Astrocyte of the hippocampus (primary cell): ENCODE measurements at places on chromosomes 7 and 10.

GRCh38 chr7:119482209-119482608 is 790.8 kb upstream of the KCND2 start:
- DNase-seq, result peak; percentile 5

GRCh38 chr10:129528376-129528978 is 61.4 kb downstream of the MGMT start:
- no peak for DNase-seq

- no peak for DNase-seq
Observed at GRCh38 chr7:147859486-147859885, 731.1 kb upstream of the C7orf33 start.

GRCh38 chr7:158583143-158583542 is 4.5 kb downstream of the PTPRN2 start:
- DNase-seq, result no peak

GRCh38 chr10:98567391-98568133 is 120.8 kb upstream of the HPS1 start:
- no peak for DNase-seq

- peak; percentile 65 for DNase-seq
Observed at GRCh38 chr7:11212816-11213215, 239.1 kb downstream of the PHF14 start.

DNA sequence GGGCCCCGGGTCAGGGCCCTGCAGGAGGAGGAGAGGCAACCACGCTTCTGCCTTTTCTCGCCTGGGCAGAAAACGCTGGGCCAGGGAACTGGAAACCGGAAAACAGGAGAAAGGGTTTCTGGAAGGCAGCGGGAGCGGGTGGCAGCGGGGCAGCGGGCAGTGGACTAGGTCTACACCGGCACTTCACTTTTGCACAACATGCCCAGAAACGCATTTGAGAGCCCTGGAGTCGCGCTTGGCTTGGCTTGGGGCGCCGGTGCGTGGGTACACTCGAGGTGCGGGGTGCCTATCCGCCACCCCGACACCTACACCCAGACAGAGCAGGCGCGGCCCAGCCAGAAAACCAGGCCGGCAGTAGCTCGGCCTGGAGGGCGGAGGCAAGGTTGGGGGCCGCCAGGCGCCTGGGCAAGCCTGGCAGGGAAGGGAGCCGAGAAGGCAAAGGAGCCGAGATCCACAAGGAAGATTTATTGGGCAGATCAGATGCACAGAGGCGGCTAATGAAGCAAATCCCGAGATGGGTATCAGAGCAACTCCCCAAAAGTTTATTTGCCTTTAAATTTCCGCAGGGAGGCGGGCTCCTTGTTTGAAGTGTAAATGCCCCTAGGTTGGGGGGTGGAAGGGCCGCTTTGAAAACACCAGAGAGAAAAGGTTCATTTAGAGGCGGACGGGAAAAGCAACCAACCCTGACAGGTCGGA is 3.2 kb upstream of the PAX2 start:
- DNase-seq, result no peak

DNA sequence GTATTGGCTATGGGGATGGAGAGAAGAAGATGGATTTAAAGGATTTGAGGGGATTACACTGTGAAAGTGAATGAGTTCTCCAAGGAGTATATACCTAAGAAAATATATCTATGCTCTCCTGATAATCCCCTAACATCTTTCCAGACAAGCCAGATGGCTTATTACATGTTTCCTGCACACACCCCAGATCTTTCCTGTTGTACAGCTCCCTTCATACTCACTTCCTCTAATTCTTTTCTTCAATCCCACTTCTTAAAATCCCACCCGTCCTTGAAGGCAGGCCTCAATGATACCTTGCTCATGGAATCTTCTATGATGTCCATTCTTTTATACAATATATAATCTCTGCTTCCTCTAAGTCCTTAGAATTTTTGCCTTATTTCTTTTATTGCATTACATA is 317.2 kb upstream of the DGKB start:
- DNase-seq, result no peak
